Stimulated activated CD8-positive, alpha-beta memory T cell treated with anti-CD3 and anti-CD28 coated beads, Interleukin-15, amount 100 ng/mL, for 24 hours (primary cell): ENCODE measurements at places on chromosomes 1 and 21.

- no peak for DNase-seq
Observed at GRCh38 chr1:221525749-221526148, 216.1 kb downstream of the DUSP10 start.

- DNase-seq, result no peak
Observed at GRCh38 chr1:43232074-43232473, 37.7 kb upstream of the TMEM125 start.

DNA sequence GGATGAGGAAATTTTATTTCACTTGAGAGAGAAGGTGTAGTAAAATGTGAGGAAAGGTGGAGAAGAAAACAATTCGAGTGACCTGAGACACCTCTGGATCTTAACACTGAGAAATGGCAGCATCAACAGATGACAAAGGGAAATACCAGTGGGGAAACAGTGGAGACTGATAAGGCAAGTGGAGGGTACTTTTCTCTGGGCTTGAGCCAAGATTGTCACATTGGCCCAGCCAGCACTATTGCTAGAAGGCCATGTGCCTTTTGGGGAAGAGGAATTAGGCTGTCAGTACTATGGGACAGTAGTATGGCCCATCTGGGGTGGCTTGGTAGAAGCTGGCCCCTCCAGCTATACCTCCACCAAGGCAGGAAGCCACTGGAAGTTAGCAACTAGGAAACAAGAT, 8.4 kb downstream of the SYPL2 start:
- DNase-seq, result no peak

DNA sequence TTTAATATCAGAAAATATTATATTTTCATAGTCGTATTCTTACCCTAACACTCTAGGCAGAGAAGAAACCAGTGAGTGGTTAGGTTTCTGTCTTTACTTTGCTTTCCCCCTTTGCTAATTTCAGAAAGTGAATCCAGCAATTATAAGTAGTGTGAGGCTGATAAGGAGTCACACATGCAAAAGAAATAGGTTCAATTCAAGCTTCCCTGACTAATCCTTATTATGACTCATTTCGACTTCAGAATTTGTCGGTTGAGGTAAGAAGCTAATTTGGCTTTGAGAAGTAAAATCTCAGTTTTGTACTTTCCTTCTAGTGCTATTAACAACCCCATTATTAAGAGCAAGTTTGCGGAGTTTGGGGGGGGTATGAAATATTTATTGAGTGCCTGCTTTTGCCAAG, 22.4 kb downstream of the ESRRG start:
- no peak for DNase-seq

- no peak for DNase-seq
Observed at GRCh38 chr21:36450511-36450910, 29.4 kb downstream of the CLDN14 start.

DNA sequence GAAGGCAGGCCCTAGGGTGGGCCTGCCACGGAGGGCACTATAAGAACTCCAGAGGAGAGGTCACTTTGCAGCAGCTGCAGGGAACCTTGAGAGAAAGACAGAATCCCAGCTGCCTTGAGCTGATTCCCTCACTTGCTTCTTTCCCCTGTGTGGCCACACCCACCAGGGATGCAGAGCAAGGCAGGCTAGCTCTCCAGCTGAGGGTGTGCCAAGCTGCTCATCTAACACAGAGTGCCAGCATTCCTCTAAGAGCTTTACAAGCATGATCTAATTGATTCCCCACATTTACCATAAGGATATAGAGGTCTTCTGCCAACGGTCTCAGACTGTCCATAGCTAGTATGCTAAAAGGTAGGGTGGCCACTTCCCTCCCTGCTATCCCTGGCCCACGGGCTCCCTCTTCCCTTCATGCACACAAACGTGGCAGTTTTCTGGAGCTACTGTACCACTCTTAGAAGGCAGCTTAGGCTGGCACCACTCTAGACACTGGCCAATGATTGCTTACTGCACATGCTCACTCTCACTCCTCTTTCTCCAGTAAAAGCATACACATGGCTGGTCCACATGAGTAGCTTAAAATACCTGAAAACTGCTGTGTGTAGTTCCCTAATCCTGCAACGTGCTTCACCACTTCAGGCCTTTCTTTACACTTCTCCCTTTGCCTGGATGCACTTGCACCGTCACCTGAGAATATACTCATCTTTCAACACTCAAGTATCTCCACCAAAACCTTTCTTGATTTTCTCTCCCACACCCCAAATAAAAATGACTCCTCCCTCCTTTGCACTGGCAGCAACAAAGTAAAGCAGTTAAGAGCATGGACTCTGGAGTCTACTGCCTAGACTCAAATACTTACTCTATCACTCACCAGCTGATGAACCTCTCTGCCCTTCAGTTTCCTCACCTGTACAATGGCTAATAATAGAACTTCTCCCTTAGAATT, 57.7 kb downstream of the DMAP1 start:
- DNase-seq, result no peak

DNA sequence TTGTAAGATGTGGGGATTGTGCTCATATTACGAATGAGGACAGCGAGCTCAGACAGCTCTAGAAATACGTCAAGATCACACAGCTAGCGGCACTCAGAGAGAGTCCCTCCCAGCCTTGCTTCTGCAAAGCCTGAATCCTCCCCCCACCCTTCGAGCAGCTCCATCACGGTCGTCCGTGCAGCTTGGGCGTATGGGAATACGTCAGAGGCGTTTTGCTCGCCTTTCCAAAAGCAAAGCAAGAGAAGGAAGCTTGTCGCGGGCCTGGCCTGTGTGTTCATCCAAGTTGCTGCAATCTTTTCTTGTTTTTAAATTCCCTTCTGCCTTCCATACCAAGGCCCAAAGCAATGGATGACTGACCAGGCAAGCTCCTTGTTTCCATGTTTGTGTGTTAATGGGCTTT, 125.5 kb upstream of the IRF2BP2 start:
- DNase-seq, result no peak

- DNase-seq, result no peak
Observed at GRCh38 chr1:200365897-200366426, 43.9 kb downstream of the ZNF281 start.

DNA sequence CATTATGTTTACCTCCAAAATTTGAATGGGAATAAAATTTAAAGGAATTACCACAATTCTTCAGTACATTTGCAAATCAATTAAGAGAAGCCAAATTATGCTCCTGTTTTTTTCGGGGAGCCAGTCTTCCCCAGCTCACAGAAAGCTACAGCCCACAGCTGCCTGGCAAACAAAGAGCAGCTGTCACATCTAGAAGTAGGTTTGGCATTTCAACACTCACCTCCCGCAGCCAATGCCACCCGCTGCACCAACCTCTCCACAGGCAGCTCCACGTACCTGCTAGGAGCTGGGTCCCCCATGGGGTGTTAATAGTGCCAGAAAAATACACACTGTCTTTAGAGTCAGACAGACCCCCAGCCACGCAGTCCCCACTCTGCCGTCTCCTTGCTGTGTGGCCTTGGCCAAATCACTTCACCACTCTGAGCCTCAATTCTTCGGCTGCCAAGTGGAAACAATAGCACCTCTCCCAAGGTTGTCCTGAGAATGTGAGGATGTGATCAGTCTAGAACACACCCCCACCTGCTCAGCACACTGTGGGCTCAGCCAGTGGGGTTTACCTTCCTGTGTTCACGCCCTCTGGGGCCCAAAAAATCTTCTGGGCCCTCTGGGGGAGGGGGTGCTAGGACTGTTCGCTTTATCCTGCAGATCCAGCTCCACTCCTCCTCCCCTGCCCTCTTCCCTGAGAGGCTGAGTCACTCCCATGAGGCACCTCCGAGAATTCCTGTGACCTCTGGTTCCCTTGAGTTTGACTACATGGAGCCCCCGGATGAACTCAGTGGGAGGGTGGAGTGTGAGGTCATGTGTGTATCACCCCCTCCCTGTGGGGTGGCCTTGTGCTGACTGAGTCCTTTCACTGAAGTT, 204.3 kb upstream of the GRIK3 start:
- no peak for DNase-seq

DNA sequence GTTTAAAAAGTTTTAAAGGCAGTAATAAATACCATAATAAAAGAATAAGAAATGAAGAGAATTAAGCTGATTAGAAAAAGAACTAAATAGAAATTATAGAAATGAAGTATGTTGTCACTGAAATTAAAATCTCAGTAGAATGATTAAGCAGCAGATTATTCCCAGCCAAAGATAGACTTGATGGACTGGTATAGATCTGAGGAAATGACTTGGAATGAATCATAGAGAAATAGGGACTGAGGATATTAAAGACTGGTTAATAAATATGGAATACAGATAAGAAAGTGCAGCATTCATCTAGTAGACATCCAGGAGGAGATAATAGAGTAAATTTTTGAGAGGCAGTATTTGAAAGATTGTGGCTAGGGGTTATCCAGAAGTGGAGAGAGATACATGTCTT, 28.7 kb downstream of the MARK1 start:
- no peak for DNase-seq

- DNase-seq, result no peak
Observed at GRCh38 chr1:95951371-95952102, 717.5 kb downstream of the RWDD3 start.

DNA sequence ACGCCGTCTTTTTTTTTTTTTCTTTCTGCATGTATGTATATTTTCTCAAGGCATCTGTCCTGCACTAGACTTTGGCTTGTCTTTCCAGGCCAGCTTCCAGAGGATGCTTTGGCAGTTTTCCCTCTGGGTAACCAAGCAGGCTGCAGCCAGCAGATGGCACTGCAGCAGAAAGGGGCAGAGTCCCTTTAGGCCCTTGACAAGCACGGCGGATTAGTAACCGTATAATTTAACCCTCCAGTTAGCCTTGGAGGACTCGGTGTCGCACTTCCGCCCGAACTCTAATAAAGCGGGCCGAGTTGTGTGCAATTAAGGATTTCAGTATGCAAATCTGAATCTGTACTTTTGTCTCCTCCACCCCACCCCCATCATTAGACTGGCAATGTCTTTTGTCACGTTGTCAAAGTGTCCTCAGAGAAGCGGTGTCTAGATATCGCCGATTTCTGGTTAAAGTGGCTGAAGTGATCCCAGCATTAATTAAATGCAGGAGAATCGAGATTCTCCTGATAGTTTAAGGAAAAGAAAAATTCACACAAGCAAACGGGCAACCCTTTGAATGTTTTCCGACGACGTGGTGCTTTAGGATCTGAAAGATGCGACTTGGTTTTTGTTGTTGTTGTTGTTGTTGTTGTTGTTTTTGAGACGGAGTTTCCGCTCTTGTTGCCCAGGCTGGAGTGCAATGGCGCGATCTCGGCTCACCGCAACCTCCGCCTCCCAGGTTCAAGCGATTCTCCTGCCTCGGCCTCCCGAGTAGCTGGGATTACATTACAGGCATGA, 1.1 kb upstream of the TMEM167B start:
- no peak for DNase-seq
